ENCODE measurements at places on chromosomes 7 and 10. TPM values are rescaled to one million over a fixed set of nuclear protein-coding genes. Genes with fewer than 3 reads are reported as not detected.

- no peak for DNase-seq
These were observed 30.2 kb downstream of the GRIFIN start for GRCh38 chr7:2445898-2446555.

GRCh38 chr7:73894733-73895551 lies 34.0 kb downstream of the TMEM270 start:
- peak; percentile 21 for DNase-seq

DNA sequence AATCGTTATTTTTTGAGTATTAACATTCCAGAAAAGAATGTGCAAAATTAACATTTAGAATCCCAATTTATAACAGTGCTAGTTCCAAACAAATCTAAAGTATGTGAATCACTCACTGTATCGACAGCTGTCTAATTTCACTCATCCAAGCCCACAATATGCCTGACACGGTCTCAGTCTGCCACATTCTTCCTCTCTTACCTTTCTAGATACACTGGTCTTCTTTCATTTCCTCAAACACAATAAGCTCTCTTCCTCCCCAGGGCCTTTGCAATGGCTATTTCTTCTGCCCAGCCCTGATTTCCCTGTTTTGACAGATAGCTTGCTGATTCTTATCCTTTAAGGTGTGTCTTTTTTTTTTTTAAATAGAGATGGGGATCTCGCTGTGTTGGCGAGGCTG lies 48.8 kb downstream of the UBE2H start:
- no peak for DNase-seq

DNA sequence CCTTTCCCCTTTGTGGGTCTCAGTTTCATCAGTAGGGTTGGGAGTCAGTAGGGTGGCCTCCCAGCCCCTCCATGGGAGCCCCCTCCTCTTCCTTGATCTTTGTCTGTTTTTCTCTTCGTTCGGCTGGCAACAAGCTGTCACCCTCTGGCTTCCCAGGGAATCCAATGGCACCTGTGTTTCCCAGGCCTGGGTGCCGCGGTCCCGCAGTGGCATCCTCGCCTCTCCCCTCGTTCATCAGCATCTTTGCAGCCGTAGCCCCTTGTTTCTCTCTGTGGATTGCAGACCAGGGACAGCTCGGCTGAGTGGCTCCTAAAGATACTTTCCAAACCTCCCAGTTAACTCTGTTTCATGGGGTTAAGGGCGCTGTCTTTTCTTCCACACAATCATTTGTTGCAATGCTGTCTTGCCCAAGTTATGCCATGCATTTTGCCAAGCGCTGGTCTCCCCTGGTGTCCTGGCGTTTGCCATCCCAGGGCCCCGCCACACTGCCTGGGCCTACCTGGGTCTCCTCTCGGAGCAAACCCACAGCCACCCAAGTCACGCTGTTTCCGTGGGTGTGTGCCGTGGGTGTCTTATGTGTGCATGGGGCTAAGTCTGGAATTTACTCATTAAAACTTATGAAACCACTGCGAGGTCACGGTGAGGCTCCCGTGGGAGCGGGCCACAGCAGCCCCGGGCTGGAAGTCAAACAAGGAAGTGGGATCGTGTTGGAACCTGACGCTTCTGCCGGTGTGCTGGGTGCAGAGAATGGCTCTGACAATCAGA lies 189.4 kb upstream of the SHH start:
- DNase-seq = no peak

Gene SPDYE5
- total RNA-seq = not detected

DNA sequence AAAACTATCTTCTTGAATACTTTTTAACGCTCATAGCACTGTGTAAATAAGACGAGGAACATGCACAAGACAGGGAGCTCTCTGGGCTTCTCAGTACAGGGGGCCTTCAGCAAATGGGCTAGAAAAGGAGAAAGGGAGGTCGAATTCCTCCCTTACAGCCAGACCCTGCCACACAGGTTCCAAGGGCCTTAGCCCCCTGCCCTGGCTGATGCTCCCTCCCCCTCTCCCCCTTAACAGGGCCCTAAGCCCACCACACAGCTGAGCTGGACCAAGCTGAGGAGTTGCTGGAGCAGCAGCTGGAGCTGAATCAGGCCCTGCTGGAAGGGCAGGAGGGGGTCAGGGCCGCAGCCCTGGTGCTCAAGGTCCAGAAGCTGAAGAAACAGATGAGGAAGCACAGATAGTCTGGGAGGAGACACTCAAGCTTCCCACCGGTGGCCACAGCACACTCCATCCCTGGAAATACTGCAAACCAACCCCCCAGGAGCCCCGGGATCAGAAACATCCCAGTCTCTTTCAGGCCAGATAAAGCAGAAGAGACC lies 153.9 kb downstream of the SNX13 start:
- DNase-seq = no peak

Gene TUBB8
- 0.07 TPM for total RNA-seq

DNA sequence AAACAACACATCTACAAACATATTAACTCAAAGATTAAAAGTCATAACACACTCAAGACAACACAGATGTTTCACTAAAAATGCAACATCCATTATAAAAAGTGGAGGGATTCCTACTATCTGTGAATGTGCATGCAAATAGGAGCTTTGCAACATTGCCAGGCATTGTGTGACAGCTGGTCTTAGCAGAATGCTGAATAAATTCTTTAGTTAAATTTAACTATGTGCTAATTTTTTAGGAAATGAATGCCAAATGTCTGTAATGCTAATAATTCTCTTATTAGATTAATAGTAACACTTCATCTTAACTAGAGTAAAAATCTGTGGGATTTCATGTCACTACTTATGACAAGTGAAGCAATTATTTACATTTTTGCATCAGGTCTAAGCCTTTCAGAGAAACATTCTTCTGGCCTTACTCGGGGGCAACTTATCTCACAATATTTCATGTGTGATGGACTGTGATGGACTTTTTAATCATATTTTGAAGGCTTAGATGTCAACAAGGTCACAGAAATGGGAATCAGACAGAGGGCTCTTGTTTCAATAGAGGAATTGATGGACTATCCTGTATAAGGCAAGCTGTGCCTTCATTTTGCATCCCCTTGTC lies 524.6 kb upstream of the KCND2 start:
- DNase-seq = no peak

- peak; percentile 53 for DNase-seq
These were observed 172.4 kb upstream of the LANCL2 start for GRCh38 chr7:55192723-55193122.

DNA sequence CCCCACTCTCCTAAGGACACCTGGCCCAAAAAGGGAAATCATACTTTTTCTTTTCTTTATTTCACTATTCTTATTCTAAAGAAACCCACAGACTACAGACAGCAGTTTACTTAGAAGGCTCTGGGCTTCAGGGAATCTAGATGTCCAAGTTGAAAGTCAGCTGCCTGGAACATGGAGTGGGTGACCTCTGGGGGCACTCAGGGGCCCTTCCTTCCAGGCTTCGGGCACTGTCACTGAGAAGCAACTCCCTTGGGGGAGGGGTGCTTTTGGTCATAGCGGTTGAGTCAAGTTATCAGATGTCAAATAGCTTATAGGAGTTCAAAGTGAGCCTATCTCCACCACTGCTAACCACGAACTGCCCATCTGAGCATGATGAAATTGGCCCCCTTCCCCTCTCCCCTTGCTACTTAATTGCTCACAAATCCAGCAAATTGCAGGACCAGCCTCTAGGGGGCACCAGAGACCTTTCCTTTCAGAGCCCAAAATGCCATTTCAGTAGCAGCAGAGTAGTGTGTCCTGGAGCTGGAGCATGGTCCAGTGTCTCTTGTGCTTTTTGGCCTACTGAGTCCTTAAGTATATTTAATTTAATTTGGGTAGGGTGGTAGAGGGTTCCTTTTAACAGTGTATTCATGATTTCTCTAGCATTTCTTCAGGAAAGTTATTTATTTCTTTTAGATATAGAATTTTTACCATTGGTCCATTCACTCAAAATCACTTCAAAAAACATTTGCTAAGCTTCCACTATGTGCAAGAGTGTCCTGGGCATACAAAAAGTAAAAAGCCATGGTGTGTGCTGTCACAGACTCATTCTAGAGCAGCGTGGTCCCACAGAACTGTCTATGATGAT lies 463.8 kb downstream of the KCNMA1 start:
- DNase-seq = no peak

- no peak for DNase-seq
These were observed 98.9 kb downstream of the HIP1 start for GRCh38 chr7:75639886-75640190.

Gene BAZ1B
- 77.1 TPM for total RNA-seq

Gene CCL24
- not detected for total RNA-seq

DNA sequence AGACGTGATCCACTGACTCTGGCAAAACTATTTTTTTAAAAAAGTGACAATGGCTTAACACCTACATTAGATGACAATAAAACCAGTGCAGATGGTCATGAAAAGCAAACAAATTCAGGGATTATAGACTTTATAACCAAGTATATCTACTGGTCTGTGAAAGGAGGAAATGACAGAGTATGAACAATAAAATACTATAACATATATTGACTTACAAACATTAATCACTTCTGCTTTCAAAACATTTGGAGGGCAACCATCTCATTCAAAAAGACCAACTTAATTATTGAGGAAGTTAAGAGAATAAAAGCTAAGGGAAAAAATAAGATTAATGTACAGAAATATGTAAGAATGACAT lies 34.8 kb downstream of the JMJD1C start:
- no peak for DNase-seq

Gene PAPSS2
- total RNA-seq = 2.3 TPM

DNA sequence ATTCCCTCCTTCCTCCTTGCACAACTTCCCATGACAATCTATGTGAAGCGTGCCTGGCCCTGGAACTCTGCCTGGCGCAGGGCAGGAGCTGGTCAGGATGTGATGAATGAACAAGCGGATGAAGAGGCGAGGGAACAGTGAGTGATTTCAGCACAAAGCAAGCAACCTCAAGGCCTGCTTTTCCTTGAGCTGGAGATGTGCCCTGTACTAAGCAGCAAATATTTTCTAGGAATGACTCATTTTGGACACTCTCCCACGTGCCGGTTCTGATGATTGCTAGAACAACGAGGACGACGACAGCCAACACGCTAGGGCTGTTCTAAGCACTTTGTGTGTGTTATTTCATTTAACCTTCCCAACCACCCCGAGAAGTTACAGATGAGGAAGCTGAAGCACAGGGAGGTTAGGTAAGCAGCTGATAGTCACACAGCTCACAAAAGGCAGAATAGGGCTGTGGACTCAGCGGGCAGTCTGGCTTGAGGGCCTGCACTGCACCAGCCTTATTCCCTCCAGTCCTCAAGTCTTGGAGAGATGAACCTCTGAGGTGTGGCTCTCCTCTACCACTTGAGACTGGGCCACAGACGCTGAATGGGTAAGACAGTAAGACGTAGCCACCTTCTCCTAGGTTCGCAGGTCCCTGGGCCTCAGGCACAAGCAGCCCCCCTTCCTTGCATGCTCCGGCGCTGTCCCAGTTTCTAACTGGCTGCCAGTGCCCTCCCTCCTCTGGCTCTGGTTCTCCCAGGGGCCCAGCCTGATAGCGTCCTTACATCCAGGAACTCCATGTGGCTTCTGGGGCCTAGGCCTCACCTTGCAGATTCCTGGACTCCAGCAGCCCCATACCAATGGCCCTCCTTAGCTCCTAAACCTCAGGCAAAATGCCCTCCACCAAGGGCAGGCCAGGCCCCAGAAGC lies 59.0 kb downstream of the YKT6 start:
- peak; percentile 69 for DNase-seq

Gene CLEC5A
- total RNA-seq = 0.04 TPM

DNA sequence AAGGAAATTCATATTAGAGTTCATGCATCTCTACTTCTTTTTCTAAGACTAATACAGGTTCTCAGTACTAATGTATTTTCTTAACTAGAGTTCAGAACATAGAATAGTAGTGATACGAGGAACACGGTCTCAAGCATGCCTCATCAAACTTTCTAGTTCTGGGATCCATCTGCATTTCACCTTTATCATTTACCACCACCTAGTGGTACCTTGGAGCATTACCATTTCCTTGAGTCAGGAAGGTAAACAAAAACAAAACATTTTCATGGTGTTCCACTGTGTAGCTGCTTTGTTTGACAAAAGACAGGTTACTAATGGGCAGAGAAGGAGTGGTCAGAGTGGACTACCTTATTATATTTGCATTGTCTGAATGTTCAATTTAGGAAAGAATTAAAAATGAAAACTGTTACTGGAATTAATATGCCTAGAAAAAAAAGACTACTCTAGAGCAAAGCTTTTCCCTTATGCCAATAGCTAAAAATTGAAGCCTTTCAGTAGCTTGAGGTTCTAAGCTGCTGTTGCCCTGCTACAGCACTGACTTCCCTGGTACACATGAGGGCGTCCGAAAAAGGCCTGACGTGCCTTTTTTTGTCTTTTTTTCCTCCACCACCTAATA lies 44.5 kb downstream of the STARD3NL start:
- peak; percentile 14 for DNase-seq

Gene FAM25A
- total RNA-seq = not detected

- DNase-seq = peak; percentile 58
These were observed 22.4 kb downstream of the PDLIM1 start for GRCh38 chr10:95268438-95268837.

DNA sequence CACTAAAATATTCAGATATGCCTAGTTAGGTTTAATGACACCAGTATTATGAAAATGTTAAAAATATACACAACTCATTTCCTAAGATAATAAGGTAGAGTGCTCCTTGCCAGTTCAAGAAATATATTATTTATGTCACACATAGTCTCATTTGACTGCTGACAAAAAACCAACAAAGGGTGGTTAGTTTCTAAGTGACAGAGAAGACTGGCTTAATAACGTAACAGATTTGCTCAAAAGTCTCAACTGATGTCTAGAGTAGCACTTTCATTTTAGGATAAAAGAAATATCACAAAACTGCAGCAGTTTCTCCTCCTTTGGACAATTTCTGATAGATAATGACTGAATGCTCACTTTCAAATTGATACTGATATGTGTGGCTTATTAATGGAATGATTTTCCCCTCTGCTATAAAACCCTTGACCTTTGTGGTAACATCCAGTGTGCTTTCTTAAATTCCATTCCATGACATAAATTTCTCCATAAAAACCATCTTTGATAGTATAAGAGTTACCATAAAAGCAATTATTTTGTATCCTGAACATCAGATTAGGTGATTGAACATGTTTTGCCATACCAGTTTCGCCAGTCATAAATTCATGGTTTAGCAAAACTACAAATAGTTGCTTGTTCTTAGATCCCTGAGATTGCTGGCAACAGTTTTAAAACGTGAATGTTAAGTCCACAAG lies 94.2 kb downstream of the NRBF2 start:
- DNase-seq = no peak

- no peak for DNase-seq
These were observed 37.4 kb downstream of the VKORC1L1 start for GRCh38 chr7:65910237-65910636.

Gene MGAM2
- not detected for total RNA-seq

Gene DGKI
- not detected for total RNA-seq

Gene SLC39A12
- not detected for total RNA-seq

GRCh38 chr7:110861163-110861562 lies 229.8 kb upstream of the LRRN3 start:
- no peak for DNase-seq

GRCh38 chr10:43699516-43699915 lies 50.8 kb upstream of the ZNF32 start:
- no peak for DNase-seq

DNA sequence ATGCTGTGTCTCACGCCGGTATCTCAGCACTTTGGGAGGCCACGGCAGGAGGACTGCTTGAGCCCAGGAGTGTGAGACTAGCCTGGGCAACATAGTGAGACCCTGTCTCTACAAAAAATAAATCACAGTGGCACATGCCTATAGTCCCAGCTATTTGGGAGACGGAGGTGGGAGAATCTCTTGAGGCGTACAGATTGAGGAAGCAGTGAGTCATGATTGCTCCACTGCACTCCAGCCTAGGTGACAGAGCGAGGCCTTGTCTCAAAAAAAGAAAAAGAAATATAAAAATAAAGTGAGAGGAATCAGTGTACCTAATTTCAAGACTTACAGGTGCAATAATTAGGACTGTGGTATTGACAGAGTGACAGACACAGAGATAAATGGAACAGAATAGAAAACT lies 23.9 kb downstream of the SLC25A40 start:
- no peak for DNase-seq
